ENCODE measurements at places on chromosomes 1 and 21. TPM values are rescaled to one million over a fixed set of nuclear protein-coding genes. Genes with fewer than 3 reads are reported as not detected.

DNA sequence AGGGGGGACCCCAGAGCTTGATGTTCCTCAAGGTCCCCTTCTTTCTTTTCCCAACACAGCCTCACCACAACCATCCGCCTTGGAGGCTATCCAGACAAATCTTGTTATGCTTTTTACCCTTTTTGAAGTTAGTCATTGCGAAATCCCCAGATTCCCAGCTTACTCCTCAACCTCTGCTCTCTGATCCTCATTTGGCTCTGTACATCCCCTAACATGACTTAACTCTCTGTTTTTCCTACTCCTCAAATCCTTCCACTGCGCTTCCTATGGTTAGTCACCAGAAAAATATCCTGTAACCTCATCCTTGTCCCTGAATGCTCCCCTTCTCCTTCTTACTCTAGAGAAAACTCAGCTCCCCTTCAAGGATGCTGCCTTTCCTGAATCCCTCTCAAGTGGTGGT, 189.1 kb upstream of the POU3F1 start:
- no peak for DNase-seq

GRCh38 chr1:48002142-48002541, 5.0 kb upstream of the TRABD2B start:
- DNase-seq, result no peak

DNA sequence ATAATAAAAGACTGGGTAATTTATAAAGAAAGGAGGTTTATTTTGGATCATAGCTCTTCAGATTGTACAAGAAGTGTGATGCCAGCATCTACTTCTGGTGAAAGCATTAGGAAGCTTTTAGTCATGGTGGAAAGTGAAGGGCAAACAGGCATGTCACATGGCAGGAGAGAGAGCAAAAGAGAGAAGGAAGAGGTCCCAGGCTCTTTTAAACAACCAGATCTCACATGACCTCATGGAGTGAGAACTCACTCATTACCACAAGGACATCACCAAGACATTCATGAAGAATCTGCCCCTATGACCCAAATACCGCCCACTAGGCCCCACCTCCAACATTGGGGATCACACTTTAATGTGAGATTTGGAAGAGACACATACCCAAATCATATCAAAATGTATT, 10.0 kb downstream of the RPTN start:
- DNase-seq, result no peak

GRCh38 chr1:22216966-22217365, 74.1 kb upstream of the WNT4 start:
- no peak for DNase-seq

HFM1 gene
- total RNA-seq, result 10.2 TPM

DPT gene
- total RNA-seq, result not detected
